ENCODE measurements at places on chromosomes 16 and 17.

GRCh38 chr17:48611213-48611612 is 396 bp upstream of the HOXB7 start:
- DNase-seq: no peak

- DNase-seq: no peak
Observed at GRCh38 chr17:50884439-50885311, 18.5 kb upstream of the TOB1 start.

- no peak for DNase-seq
Observed at GRCh38 chr16:30972872-30973271, 12.1 kb upstream of the HSD3B7 start.

DNA sequence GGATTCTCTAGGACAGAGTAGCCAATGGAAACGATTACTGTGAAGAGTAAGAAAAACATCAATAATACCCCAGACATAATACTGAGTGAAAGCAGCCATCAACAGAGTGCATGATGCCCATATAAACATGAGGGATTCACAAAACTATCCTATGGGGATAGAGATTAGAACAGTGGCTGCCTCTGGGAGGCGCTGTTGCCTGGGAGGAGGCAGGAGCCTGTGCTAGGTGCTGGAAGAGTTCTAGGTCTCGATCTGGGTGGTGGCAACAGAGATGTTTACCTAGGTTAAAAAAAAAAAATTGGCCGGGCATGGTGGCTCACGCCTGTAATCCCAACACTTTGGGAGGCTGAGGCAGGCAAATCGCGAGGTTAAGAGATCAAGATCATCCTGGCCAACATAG is 7.9 kb downstream of the FA2H start:
- no peak for DNase-seq

GRCh38 chr17:75712446-75712845 is 8.8 kb upstream of the ITGB4 start:
- DNase-seq: no peak

GRCh38 chr16:59214455-59214854 is 480.3 kb upstream of the GOT2 start:
- DNase-seq: no peak

DNA sequence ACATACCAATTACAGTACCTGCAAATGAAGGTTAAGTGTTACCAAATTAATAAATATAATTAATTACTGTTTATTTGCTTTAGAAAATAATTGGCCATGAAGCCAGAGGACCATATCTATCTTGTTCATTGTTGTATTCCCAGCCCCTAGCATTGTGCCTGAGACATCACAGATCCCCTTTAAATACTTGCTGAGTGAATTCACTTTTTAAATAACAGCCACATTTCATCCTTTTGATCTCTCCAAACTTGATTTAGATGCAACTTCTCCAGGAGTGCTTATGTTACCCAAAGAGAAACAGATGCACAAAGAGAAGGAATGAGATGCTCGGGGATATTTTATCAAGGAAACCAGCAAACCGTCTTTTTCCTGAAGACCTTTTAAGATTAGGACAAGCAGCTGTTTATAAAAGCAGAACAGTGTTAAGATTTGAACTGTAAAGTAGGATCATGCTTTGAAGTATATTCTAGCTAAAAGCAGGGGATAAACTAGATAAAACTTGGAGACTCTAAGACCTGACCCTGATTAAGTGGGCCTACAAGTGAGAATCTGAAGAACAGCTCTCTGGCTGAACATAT is 66.3 kb downstream of the CHD9 start:
- no peak for DNase-seq

GRCh38 chr17:50947782-50948543 is 81.8 kb upstream of the TOB1 start:
- peak; percentile 76 for DNase-seq

GRCh38 chr17:74922694-74923537 is at the start of gene USH1G:
Gene USH1G, minus strand, starts transcription at chr17:74923255. Its CDS starts 182 bp downstream, at chr17:74923073.
- no peak for DNase-seq

- DNase-seq: no peak
Observed at GRCh38 chr17:39081851-39082250, 69.6 kb downstream of the PLXDC1 start.

GRCh38 chr16:57707331-57707730 is 12.7 kb downstream of the DRC7 start:
- DNase-seq: no peak

GRCh38 chr17:9364837-9365430 is 210.7 kb downstream of the STX8 start:
- no peak for DNase-seq

DNA sequence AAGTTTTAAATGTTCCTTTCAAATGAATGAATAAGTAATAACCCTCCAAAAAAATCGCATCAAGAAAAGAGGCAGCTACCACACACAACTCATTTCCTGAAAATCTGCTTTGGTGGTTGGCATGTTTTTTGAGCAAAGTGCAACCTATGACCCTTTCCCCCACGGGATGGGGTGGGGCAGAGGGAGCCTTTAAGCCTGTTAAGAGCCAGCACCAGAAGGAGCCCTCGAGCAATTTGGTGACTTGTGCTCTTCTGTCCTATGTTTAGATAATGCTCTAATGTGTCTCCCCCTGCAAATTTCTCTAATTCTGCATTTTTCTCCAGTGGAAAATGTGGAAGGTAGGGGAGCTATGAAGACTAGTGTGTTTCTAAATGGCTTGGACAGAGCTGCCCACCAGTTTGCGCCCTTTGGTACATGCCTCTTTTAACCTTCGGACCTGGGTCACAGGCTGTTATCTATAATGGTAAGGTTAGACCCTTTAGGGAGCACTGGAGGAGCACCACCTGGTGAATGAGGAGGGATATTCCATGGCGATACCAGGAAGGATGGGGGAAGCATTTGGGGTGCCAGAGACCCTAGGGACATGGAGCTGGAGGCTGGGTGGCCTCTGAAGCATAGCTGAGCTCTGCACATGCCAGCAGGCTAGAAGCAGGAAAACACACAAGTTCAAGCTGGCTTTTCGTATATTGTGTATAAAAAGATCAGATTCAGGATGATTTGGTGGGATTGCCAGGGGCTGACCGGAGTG is 1.6 kb downstream of the PYCARD start:
- DNase-seq: no peak

- no peak for DNase-seq
Observed at GRCh38 chr16:3356118-3356517, 429 bp downstream of the OR2C1 start.

DNA sequence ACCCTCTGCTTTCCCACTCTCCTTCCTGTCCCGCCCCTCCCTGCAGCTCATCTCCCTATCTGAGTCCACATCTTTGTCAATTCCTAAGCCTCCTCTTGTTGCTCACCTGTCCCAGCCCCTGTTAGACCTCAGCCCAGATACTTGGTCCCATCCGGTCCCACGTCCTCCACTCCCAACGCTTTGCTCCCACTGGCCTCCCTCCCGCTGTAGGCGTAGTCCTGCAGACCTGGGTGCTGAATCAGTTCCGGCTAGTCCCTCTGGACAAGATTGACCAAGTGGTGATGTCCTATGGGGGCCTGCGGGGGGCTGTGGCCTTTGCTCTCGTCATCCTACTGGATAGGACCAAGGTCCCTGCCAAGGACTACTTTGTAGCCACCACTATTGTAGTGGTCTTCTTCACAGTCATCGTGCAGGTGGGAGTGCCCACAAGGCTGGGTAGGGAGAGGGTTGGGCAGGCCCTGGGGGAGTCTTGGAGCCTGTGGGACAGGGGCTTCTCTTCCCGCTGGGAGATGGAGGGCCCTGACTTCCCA is 8.0 kb downstream of the SLC9A5 start:
- DNase-seq: no peak

DNA sequence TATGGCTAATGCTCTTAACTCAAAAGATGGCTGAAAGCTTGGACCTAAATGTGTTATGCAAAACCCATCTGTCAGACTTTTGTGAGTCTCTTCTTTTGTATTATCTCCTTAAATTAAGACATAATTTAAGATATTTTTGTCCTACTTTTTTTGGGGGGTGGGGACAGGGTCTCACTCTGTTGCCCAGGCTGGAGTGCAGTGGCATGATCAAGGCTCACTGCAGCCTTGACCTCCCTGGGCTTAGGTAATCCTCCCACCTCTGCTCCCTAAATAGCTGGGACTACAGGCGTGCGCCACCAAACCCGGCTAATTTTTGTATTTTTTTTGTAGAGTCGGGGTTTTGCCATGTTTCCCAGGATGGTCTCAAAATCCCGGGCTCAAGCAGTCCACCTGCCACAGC is 7.1 kb downstream of the CLTC start:
- DNase-seq: no peak

DNA sequence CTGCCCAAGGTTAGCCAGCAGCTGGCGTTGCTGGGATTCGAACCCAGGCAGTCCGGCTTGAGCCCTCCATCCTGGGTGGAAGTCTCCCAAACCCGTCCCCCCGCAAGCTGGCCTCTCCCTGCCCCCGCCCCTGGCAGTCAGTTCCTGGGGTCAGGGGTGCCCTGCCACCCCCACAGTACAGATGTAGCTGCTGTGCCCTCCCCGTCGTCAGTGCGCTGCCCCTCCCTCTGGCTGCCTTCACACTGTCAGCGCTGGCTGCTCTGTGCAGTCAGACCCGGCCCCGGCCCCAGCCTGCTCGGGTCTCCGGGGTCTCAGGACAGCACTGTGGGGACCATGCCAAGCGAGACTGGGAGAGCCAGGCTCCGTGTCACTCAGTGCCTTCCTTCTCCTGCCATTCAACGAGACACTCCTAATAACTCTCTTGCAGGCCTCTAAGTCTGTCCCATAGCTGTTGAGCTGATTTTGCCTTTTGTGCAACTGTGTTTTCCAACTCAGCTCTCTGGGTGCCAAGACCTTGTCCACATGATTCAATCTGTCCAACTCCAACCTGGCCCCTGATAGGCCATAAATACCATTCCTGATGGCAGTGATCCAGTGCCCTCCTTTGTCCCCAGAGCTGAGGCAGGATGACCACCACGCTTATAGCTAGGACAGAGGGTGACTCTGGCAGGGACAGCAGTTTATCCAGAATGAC is 55.5 kb upstream of the IL34 start:
- DNase-seq: no peak

- peak; percentile 60 for DNase-seq
Observed at GRCh38 chr17:17088541-17089525, 46.6 kb downstream of the MPRIP start.

GRCh38 chr16:2855536-2855935 is 2.4 kb downstream of the PRSS22 start:
- peak; percentile 31 for DNase-seq

DNA sequence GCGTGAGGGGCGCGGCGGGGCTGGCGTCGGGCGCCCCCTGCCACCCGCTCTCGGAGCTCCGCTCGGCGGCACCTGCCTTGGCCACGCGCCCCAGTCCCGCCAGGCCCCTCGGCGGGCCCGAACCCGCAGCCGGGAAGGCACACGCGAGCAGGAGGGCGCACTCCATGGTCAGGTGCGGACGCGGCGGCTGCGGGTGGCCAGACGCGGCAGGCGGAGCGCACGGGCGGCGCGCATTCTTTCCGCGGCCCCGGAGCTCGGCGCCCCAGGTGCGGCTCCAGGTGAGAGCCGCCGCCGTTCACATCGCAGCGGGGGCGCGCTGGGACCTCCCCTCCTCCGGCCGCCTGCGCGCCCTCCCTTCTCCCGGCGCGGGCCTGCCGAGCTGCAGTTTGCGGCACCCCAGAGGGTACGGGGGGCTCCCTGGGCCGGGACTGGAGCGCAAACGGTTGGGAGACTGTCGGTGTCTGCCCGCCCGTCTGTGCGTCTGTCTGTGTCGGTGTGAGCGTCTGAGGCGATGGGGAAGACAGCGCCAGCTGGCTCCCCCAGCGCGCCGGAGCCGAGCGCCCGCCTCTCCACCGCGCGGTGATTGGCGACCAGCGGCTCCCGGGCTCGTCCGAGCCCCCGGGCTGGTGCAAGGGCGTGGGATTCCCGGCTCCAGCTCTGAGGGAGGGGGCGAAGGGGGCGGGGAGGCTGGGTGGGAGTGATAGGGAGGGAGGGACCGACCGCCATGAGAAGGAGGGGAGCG is at the start of gene ADAMTS18:
Gene ADAMTS18, minus strand, starts transcription at position 505 of the 742 bp plus-strand sequence. Its CDS starts 339 bp downstream, at position 166.
- no peak for DNase-seq

DNA sequence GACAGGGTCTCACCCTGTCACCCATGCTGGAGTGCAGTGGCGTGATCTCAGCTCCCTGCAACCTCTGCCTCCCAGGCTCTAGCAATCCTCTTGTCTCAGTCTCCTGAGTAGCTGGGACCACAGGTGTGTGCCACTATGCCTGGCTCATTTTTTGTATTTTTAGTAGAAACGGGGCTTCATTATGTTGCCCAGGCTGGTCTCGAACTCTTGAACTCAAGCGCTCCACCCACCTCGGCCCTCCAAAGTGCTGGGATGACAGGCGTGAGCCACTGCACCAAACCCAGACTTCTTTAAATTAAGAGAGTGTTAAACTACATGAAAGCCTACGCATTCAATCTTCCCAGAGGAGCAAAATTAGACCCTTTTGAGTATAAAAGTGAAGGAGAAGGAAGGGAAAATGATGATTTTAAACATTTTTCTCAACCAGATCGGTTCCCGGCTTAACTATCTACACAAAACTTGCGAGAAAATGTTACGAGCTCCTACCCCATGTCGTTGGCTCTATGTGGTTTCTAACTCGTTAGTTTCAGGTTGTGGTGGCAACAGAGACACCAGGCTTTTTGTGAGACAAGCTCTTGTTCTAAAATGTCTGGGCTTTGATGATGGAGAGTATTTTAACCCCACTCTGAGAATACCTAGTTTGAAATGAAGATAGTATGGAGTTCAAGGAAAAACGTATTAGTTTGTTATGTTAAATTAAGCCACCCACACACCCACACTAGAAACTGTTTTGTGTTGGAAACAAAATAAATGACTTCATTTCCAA is 26.3 kb downstream of the STAT5B start:
- no peak for DNase-seq

- DNase-seq: peak; percentile 89
Observed at GRCh38 chr17:50425682-50426471, at the start of gene ACSF2. Gene ACSF2, plus strand, starts transcription at chr17:50426218. Its CDS starts 44 bp downstream, at chr17:50426262.

DNA sequence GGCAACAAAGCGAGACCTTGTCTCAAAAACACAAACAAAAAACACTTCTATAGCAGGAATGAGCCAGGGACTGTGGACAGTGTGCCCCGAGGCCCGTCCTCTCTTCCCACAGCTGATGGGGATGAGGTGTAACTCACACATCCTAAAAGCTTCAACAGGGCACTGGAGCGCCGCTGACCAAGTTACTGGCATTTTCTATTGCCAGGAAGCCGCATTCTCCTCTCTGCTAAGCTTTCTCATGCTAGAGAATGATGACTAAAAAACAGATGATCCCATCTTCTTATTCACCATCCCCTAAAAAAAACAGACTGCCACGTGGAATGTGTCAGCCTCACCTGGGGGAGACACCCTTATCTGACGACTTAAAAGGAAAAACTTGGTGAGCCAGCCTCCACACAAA is 16.3 kb downstream of the CARHSP1 start:
- no peak for DNase-seq

DNA sequence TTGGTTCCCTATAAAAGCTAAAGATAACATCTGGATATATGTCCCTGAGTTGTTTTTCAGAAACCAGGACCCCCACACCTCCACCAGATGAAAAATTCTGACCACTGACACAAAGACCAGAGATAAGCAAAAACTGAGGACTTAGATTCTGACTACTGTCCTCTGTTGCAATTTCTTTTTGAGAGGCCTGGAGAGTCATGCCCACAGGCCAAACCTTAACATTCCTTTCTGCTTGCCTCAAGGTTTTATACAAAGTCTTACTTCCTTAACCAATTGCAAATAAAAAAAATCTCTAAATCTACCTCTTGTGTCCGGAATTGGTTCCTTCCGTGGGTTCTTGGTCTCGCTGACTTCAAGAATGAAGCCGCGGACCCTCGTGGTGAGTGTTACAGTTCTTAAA is 228.5 kb downstream of the ABCC12 start:
- DNase-seq: no peak

Measured in cardiac septum (tissue), 1 donor.